ENCODE measurements at places on chromosomes 4 and X. TPM values are rescaled to one million over a fixed set of nuclear protein-coding genes. Genes with fewer than 3 reads are reported as not detected.

Gene C4orf54
- not detected for total RNA-seq

- peak; percentile 10 for DNase-seq
Measured at GRCh38 chr4:165872461-165873297, at the start of gene TLL1. TLL1 (plus strand) TSS chr4:165873237; CDS start chr4:165873905, 668 bp downstream.

Gene AMBN
- total RNA-seq: not detected

GRCh38 chrX:6448003-6448402 is 86.9 kb downstream of the VCX3A start:
- no peak for DNase-seq

Gene SORBS2
- total RNA-seq: 1.7 TPM

GRCh38 chr4:152951348-152951747 is 15.2 kb downstream of the FHDC1 start:
- DNase-seq: no peak

- peak; percentile 54 for DNase-seq
Measured at GRCh38 chr4:83011689-83012199, 1.1 kb upstream of the LIN54 start.

- DNase-seq: no peak
Measured at GRCh38 chrX:25016938-25017598, 1.3 kb upstream of the ARX start.

Gene KLKB1
- not detected for total RNA-seq

- DNase-seq: no peak
Measured at GRCh38 chrX:107447642-107448041, 1.8 kb upstream of the FRMPD3 start.

- peak; percentile 24 for DNase-seq
Measured at GRCh38 chrX:97199501-97199900, 315.8 kb downstream of the RPA4 start.

Gene ATP1B4
- total RNA-seq: not detected

Data from fibroblast of villous mesenchyme (primary cell).